ENCODE measurements at places on chromosomes 1 and 21.

- DNase-seq = no peak
These were observed 36.2 kb upstream of the KCNA10 start for GRCh38 chr1:110554871-110555801.

DNA sequence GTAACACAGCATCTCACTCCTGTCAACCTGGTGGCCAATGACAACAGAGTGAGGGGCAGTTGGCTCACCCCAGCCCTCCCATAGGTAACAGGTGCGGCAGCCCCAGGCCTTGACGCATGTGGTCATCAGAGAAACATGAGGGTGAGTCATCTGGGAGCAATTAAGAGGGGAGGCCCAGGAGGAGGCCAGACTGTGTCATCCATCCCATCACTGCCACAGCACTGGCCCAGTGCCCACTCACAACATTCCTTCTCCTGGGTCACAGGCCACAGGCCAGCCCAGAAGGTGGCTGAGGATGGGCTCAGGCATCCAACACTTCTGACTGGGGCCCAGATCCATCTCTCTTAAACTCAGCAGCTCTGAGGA lies 17.1 kb downstream of the TEX35 start:
- no peak for DNase-seq

GRCh38 chr1:31605908-31606427 lies 11.5 kb upstream of the HCRTR1 start:
- no peak for DNase-seq

GRCh38 chr1:36831186-36831810 lies 203.0 kb downstream of the GRIK3 start:
- no peak for DNase-seq

DNA sequence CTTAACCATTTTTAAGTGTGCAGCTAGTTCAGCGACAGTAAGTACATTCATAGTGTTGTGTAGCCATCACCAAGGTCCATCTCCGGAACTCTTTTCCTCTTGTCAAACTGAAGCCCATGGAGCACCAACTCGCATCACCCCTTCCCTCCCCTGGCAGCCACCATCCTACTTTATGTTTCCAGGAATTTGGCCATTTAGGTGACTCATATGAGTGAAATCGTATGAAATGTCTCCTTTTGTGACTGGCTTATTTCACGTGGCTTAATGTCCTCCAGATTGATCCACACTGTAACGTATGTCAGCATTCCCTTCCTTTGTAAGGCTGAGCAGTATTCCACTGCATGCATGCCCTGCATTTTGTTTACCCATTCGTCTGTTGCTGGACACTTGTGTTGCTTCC lies 2.5 kb downstream of the COL6A2 start:
- no peak for DNase-seq

- no peak for DNase-seq
These were observed 38.2 kb upstream of the PLA2G2C start for GRCh38 chr1:20224546-20224945.

GRCh38 chr21:31022306-31022705 lies 16.0 kb downstream of the KRTAP19-8 start:
- DNase-seq = no peak

DNA sequence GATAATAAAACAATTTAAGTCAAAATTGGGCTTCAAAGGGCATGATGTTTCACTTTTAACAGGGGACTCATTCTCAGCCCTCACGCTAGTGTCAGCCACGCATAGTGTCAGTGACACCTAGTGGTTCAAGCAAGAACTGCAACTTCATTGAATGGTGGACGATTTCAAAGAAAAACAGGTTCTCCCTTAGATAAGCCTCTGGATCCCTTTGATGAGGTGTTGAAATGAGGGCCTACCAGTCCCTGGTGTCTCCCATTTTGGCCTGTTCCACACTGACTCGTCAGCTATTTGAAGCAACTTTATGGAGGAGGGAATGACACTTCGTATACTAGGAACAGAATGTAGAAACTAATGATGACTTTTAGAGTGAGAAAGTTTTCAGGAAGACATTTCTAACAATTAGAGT lies 56.2 kb downstream of the FCRL5 start:
- no peak for DNase-seq

DNA sequence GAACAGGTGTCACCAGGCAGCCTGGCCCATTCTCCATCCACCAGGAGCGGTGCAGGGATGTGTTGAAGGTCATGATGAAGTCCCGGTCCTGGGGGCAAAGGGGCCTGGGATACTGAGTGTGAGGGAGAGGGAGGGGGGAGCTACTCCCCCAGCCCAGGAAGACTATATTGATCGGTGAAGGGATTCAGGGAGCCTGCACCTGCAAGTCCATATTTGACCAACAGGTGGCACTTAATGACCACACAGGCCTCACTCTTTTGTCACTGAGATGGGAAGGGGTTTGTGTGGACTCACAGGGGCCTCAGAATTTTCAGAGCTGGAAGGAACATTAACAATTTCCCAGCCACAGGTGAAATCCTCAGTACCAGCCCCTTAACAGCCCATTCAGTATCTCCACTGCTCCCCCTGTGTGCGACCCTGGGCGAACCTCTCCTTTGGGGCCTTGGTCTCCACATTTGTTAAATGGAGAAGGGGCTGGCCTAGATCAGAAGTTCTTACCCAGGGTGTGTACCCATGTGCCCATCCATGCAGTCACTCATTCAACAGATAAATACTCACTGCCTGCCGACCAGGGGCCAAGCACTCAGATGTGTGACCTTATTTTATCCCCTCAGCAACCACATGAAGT lies 55.6 kb downstream of the NKAIN1 start:
- DNase-seq = no peak

DNA sequence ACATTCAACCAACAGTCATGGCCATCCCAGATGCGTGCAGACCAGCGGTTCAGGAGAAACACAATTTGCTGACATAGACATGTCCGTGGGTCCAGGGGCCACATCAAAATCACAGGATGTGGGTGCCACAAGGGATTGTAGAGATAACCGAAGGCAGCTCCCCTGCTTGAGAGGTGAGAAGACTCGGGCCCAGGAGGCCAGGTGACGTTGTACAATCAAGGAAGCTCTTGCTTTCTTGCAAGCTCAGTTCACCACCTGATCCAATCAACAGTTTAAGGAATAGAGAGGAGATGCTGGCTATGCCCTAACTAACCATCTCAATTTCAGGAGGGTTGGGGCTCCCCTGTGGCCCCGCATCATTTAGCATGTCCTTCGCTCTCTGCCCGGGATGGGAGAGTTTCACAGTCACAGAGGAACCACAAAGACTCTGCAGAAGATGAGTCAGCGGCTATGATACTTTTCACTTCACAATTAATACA lies 19.5 kb downstream of the UBASH3A start:
- no peak for DNase-seq

DNA sequence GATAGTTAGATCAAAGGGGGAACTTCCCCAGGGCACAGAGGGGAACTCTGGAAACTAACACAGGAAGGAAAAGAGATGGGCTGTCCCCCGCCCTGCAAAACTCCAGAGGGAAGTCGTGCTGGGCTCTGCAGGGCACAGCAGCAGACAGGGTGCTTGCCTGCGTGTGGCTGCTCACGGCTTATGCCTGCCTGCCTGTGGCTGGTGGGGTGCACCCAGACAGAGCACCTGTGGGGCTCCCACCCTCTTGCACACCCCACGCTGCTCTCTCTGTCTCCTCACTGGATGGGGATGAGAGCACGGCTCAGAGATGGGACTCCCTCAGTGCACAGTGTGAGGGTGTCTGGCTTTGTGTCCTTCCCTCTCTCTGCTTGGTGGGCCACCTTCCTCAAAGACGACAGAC lies 13.5 kb upstream of the ETV3L start:
- no peak for DNase-seq

DNA sequence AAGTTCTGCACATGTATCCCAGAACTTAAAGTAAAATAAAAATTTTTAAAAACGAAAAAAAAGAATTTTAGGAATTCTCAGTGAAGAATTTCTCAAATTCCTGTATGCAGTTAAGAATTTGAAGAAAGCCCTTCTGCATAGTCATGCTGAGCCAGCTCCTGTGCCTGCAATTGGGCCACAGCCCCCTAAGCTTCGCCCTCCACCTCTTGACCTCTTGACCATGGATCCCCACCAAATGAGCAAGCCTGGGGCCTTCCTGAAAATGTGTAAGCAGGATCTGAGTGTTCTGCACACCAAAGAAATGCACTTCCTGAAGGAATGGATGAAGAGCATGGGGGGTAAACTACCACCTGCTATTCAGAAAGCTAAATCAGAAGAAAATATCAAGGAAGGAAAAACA lies 52.0 kb downstream of the NBPF6 start:
- no peak for DNase-seq

GRCh38 chr1:230794431-230794830 lies 47.2 kb downstream of the CAPN9 start:
- no peak for DNase-seq

- no peak for DNase-seq
These were observed 94.5 kb downstream of the SYT2 start for GRCh38 chr1:202615501-202616354.

GRCh38 chr1:116911779-116912469 lies 2.2 kb downstream of the PTGFRN start:
- DNase-seq = no peak

- no peak for DNase-seq
These were observed 673.4 kb upstream of the ADGRL4 start for GRCh38 chr1:79679916-79680315.

- DNase-seq = no peak
These were observed 45.5 kb downstream of the RABGAP1L start for GRCh38 chr1:174204697-174205308.

DNA sequence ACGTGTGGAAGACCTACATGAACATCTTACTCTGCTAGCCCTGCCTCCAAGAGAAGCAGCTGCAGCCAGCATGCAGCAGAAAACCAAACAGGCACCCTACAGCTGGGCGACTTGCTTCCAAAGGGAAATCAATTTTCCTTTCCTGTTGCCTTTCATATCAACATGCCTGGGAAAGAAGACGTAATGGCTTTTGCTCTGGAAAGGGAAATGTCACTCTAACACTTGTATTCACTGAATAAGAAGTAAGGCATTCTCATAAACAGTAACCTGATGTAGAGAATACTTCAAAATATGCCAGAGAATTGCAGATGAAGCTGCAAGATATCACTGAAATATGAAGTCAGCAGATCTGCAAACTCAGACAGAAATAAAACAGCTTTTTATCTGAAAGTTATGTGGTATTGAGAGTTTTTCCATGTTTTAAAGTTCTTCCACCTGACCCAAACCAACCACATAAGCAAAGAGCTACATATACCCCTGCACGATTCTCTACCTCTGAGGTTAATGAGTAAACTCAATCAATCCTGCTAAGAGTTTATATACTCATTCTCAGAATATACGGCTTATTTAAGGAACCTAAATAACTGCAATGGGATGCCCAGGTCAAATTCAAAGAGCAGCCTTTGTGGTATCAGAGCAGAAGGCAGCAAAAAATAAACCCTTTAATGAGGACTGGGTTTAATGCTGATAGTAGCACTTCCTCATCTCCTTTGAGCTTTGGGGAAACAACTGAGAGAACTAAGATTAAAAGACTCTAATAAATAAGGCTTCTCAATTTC lies 150.9 kb downstream of the RERE start:
- no peak for DNase-seq

DNA sequence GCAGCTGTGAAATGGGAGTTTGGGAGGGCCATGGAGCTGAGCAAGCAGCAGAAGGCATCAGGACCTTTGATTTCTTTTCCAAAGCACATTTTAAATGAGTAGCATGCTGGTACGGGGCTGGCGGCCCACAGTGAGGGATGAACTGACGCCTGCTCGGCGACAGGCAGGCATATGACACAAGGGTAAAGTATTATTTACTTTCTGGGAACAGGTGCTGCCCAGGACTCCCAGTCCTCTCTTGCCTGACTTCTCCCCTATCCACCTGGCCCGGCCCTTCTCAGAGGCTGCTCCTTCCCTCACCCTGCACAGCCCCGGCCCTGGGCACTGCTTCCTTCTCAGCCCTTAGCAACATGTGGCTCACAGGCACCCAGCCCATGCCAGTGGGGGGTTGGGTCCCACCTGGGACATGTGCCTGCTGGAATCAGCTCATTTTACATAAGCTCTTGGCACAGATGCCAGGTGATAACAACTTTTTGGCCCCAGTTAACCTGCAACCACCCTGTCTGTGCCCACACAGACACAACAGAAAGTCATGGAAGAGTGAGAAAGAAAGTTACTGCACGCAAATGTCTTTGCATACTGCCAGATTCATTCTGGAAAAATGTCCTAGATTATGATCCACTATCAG lies 112.3 kb upstream of the GADD45A start:
- no peak for DNase-seq

GRCh38 chr1:109761227-109762038 lies 2.3 kb downstream of the EPS8L3 start:
- DNase-seq = no peak

DNA sequence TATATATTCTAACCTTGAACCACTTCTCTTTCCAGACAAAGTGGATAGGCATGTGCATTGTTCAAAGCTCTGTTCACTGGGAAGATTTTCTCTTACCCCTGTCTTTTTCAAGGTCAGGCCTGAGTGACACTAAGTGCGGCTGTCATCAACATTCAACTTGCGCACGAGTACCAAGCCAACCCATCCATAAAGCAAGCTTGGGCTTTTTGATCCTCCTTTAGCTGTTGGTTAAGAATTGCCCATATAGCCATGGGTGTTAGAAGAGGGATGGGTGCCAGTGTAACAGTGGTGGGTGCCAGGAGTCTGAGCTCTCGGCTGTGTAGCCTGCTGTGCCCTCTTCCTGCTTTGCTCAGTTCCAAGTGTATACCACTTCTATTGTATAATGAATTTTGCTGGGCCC lies 136.1 kb downstream of the GLUL start:
- no peak for DNase-seq

DNA sequence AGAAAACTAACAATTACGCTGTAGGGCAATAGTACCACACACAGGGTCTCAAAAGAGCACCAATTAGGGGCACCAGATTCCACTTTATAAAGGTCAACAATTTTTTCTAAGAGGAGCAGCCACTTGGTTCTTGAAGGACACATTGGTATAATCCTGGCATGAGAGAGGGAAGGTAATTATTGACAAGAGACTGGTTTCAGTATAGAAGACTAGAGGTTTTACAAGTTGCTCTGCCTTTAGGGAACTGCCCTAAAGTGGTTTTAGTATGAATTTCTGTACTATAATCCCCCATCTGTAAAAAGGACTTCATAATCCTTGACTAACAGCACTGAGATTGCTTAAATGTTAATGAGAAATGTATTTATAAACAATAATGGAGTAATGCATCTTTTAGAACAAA lies 648.5 kb upstream of the PTBP2 start:
- DNase-seq = no peak

DNA sequence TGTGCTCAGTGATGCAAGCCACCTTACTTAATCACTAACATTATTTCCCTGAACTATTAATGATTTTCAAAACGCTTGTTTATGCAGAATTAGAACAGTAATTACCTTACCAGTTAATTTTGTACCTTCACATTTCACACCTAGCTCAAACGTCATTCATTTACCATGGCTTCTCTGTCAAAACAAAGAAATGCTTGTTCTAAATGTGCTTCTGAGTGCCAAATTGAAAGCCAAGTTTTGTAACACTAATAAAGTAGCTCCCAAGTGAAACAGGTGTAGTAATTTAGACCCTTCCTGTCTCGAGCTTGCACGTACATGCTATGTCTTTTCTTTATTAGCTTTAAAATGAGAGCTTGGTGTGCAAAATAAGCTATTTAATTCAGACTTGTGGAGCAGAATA lies 533.7 kb upstream of the PKN2 start:
- DNase-seq = no peak

GRCh38 chr1:9320520-9321479 lies 28.1 kb downstream of the SPSB1 start:
- DNase-seq = no peak

Data from renal cortex interstitium (tissue), 15 donors.